Activated CD4-positive, CD25-positive, alpha-beta regulatory T cell treated with anti-CD3 and anti-CD28 coated beads, Interleukin-2, amount 50 U/mL, for 16 hours (primary cell): ENCODE measurements at places on chromosomes 6 and 20.

- no peak for DNase-seq
Measured at GRCh38 chr6:167266830-167267555, 24.1 kb upstream of the UNC93A start.

- DNase-seq: no peak
Measured at GRCh38 chr6:108105571-108105970, 31.0 kb upstream of the OSTM1 start.

DNA sequence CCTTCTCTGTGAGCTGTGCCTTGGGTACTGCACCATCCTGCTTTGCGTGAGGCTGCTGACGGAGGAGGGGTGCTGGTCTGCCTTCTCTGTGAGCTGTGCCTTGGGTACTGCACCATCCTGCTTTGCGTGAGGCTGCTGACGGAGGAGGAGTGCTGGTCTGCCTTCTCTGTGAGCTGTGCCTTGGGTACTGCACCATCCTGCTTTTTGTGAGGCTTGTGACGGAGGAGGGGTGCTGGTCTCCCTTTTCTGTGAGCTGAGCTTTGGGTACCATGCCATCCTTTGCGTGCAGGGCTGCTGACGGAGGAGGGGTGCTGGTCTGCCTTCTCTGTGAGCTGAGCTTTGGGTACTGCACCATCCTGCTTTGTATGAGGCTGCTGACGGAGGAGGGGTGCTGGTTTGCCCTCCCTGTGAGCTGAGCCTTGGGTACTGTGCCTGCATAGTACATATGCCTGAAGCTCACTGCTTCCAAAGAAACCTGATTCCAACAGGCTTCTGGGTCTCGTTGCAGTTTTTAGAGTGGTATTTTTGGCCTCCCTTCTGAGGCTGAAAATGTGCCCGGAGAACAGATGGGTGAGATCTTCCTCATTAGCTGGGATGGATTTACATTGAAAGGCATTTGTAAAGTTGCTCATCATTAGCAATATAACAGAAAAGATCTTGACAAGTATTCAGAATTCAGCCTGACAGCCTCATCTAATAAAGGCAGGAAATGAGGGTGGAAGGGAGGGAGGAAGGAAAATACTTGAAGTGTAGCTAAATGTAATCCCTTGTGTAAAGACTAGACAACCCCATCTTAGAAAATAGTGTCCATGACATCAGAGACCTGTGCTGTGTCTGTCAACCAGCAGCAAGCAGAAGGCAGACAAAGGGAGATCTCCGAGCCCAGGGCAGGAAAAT lies 46.8 kb upstream of the UNC93A start:
- DNase-seq: no peak

DNA sequence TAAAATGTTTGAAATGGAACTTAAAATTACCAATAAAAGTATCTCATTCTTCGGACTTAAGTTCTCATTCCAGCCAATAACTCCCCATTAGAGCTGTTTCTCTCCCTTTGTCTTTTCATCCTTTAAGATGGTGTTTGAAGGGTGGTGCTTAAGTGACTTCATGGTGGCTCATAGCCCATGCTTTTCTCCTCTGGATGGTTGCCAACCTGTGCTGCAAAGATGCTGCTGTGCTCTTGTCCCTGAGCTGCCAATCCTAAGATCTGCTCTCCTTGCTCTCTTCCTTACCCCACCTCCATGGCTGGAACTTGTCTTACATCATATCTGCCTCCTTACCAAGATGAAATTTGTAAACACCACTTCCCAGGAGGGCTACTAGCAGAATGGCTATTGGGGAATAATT lies 31.6 kb upstream of the PNRC1 start:
- DNase-seq: no peak

GRCh38 chr6:137824556-137824879 lies 42.5 kb upstream of the TNFAIP3 start:
- DNase-seq: no peak

- no peak for DNase-seq
Measured at GRCh38 chr6:105204331-105204730, 24.5 kb upstream of the POPDC3 start.

DNA sequence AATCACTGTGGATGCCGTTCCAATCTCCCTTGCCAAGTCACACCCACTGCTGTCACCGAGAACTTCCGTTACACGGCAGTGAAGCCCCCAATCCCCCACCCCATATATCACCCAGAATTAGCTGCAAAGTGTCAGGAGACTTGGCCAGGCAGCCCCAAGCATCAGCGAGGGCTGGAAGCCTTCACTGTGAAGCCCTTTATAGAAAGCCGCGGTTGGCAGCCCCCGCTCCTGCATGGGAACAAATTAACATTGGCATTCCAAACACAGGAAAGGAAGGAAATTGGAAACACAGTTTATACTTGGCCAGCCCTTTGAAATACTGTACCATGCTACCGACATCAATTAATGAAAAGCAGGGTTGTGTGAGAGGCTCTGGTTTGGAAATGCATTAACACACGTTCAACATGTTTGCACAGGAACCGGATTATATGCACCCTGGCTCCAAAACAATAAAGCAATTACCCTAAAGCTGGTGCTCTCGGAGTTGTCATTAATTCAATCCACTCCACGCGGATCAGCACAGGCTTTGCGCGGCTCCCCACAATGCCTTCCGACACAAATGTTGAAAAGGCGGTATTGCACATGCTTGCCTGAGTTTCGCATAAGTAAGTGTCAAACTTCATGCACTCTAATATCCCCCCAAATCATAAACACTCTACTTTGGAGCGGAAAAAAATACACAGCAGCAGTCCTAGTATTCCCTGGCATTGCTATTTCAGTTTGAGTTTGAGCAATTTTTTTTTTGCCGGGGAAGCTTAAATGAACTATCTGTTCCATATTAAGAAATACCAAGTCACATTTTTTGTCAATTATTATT lies 7.1 kb downstream of the BMP7 start:
- DNase-seq: no peak

GRCh38 chr6:5813625-5814027 lies 193.1 kb downstream of the NRN1 start:
- DNase-seq: no peak

- no peak for DNase-seq
Measured at GRCh38 chr6:147905711-147906110, 397.2 kb downstream of the SAMD5 start.

- no peak for DNase-seq
Measured at GRCh38 chr6:104572901-104573300, 286.8 kb downstream of the HACE1 start.

GRCh38 chr6:7813704-7814103 lies 87.8 kb downstream of the BMP6 start:
- DNase-seq: no peak

- no peak for DNase-seq
Measured at GRCh38 chr6:38688579-38689087, 14.3 kb downstream of the GLO1 start.

GRCh38 chr6:27312950-27313271 lies 838 bp upstream of the POM121L2 start:
- DNase-seq: no peak

- no peak for DNase-seq
Measured at GRCh38 chr6:158775832-158776231, 43.3 kb downstream of the EZR start.

GRCh38 chr6:35299674-35300073 lies 2.1 kb downstream of the DEF6 start:
- DNase-seq: no peak

- no peak for DNase-seq
Measured at GRCh38 chr20:42650191-42650746, 539.4 kb downstream of the PTPRT start.

- DNase-seq: peak; percentile 50
Measured at GRCh38 chr6:20404641-20405032, 3.0 kb downstream of the E2F3 start.

- no peak for DNase-seq
Measured at GRCh38 chr6:118876814-118877213, 17.1 kb upstream of the ASF1A start.

DNA sequence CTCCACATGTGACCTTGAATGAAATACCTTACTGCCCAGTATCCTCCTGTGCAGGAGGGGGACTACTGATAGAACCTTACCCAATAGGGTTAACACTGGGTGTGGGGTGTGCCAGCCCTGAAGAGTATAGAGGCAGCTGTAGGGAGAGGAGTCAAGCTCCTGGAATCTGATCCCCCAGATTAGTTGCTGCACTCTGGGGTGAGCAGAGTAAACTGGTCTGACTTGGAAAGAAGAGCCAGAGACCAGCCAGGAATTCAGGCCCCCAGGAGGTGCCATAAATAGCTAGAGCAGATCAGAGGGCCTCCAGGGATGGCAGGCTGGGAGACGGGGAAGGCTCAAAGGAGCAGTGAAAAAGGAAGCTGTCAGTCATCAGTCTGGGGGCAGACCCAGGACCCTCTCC lies 3.5 kb upstream of the APOBEC2 start:
- no peak for DNase-seq

DNA sequence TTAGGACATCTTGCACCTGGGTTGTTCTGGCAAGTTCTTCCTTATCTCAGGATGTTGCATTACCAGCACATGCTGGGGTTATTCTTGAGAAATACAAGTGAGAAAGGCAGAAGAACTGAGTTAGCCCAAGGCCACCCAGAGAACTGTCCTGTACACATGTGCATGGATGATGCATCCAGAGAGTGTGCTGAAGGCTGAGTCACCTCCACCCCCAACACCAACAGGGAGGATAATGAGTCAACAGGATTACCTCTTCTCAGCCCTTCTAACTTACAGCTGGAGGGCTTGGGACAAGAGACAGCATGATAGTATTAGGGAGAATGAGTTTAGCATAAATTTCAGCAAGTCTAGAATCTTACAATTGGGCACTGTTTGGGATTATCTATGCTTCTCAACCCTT lies 8.5 kb downstream of the SCGN start:
- DNase-seq: no peak

DNA sequence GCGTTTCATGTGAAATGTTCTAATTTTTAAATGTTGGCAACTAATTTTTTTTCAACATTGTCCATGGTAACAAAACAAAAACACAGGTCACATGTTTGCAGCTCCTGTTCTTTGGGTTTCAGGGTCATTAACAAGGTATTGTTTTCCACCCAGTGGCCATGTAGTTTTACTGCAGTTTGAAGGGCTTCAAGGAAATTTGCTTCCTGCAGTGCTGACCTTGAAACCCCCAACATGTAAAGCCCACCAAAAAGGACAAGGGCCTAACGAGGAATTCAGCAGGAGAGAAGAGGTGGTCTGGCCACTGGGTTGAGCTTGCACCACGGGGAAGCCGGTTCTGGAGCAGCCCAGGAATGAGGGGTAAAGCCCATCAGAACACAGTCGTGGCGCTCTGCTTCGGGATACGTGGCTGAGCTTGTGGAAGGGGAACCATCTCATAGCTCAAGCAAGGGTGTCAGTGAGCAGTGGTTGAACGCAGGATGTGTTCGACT lies 13.9 kb upstream of the KLHL31 start:
- no peak for DNase-seq

GRCh38 chr6:30985490-30985889 lies 2.0 kb downstream of the MUC21 start:
- no peak for DNase-seq

DNA sequence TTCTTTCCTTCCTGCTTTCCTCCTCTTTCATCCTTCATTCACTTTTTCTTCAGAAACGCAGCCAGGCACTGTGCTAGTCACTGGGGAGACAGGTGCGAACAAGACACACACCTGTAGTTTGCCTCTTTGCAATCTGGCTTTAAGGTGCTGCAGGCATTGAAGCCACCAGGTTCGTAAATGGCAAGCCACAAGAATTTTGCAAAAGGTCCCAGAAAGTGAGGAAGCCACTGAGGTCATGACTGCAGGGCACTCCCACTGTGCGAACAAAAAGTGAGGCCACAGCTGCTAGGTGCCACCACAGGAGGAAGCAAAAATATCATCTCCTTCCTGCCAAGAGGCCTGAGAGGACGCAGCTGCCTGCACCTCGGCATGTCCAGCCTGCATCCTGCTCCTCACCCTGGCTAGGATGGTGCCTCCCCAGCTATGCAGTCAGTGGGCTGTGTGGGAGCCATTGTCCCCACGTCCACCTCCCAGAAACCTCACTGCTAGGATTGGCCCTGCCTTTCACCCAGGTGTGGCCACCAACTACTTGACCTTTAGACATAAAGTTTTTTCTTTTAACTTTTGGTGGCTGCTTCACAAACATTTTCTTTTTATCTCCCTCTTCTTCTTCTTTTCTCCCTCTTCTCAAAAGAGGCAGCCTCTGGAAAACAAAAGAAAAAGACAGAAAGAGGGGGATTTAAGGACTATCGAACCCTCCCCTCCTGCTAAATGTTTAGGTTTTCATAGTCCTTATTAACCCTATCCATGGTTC lies 230.8 kb downstream of the BCAS1 start:
- DNase-seq: peak; percentile 4

DNA sequence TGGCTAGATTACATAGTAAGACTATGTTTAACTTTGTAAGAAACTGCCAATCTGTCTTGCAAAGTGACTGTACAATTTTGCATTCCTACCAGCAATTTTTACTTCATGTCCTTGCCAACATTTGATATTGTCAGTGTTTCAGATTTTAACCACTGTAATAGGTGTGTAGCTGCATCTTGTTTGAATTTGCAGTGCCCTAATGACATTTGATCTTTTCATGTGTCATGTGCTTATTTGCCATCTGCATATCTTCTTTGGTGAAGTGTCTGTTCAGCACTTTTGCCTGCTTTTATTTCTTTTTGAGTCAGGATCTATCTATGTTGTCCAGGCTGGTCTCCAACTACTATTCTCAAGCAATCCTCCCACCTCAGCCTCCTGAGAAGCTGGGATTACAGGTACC lies 2.4 kb upstream of the PRPH2 start:
- DNase-seq: no peak

- no peak for DNase-seq
Measured at GRCh38 chr6:140636271-140636907, 1261.9 kb upstream of the CITED2 start.
